Epithelial cell of proximal tubule (primary cell): ENCODE measurements at places on chromosomes 12 and 14.

- DNase-seq, result no peak
These were observed 4.4 kb downstream of the SUSD6 start for GRCh38 chr14:69615496-69616407.

DNA sequence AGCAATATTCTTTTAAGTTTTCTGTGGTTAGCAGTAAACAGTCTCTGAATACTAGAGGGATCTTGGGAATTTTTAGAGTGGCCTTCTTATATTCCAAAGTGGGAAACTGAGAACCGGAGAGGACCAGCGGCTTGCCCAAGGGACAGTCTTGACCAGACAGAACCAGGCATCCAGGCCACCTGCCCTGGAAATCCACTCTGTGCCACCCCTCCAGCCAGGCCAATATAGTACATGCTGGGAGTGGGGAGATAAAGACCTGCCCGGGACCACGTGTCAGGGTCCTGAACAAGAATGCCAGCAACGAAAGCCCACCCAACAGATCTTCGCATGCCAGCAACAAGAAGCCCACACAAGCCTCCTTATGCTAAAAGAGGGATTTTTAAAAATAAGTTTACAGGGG lies 49.4 kb upstream of the RIN3 start:
- no peak for DNase-seq

DNA sequence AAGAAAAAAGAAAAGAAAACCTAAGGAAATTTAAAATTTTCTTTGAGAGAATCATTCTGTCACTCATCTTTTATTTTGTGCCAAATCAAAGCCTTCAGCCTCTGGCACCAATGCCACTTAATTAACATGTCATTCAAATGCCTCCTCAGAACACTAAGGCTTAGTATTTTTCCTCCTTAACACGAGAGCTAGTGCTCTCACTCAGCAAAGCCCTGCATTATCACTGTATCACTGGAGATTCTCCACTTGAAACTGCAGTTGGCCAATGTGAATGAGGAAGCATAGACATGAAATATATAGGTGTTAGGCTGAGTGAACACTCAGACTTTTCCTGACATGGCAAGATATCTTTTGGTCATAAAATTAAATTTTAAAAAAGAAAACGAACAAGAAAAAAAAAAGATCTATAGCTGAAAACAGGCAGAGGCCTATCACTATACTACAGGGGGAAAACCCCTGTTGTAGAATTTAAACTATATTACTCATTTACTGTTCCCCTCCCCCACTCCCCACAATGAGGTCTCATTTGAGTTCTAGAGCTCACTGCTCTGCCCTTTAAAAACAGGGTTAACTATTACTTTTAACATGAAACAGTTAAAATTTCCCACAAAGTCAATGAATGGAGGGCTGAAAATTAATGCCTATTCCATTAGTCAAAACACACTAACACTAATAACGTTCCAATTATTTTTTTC lies 5.1 kb downstream of the MBIP start:
- no peak for DNase-seq

GRCh38 chr12:93938317-93938716 lies 210.1 kb upstream of the PLXNC1 start:
- DNase-seq, result no peak

DNA sequence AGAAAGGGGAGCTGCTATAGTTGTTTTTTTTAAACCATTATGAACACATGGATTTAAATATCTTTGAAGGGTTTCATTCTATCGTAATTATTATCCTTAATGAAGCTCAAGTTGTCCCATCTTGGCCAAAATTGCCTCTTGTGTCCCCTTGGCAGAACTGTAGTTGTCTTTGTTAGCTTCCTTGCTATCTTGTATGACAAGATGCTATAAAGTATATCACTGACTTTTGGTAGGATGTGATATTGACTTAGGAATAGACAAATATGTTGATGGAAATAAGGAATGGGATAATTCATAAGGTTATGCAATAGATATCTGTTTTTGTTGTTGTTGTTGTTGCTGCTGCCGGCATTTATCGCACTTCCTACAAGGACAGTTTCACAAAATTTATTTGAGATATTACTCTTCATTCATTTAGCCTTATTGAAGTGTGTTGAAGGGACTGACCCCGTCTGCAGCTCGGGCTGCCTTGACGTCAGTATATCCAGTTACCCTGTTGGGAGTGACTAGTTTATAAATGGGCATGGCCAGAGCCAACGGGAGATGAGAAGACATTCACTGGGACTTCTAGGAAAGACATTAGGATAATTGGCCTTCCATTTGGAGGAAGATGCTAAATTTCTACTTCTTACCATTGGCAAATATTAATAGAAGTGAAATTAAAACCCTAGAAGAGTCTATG lies 26.1 kb upstream of the APOLD1 start:
- no peak for DNase-seq

DNA sequence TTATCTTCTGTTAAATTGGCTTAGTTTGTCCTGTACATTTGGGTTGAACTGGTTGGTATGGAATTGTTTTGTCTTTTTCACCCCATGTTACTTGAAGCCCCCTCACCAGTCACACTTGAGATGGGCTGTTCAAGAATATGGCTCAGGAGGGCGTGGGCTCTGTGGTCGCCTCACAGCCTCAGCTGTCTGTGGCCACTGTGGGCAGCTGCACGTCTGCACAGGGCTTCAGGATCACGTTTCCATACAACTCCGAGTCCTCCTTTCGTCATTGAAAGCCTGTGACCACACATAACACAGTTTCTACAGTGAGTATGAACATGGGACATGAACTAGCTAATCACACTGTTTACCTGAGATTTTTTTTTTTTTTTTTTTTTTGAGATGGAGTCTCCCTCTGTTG lies 81.3 kb downstream of the MOK start:
- no peak for DNase-seq

DNA sequence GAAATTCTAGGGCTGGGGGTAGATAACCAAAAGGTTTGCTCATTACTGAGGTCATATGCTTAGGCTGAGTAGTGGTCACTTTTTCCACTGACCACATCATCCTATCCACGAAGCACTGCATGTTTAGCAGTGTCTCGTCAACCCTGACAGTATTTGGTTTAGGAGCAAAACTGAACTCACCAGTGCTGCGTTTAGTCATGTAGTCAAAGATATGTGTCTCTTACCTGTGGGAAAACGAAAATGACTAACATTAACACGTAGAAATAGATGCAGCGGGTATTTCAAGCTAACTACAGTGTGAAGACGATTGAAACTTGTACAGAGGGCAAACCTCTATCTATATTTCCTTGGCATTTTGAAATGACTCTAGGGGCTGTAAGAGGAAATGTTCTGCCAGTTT lies 34.6 kb downstream of the MTHFD1 start:
- DNase-seq, result no peak
